ENCODE measurements at places on chromosomes 6 and 20. TPM values are rescaled to one million over a fixed set of nuclear protein-coding genes. Genes with fewer than 3 reads are reported as not detected.

SLC32A1 gene
- total RNA-seq = not detected

DNA sequence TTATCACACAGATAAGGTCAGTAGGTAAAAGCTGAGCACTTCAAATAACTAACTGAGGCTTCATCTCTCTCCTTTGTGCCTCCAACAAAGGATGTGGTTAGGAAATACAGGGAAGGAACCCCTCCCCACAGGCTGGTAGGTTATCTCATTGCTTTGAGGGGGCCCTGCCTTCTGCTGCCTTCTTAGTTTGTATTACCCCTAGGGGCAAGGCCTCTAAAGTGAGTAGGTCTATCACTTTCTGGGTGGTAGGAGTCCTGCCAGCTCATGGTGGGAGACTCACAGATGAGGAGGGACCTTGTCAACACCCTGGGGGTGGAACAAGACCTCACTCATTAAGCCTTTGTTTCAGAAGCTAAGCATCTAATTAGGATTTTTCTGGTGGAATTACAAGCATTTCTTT lies 34.6 kb downstream of the EDN1 start:
- peak; percentile 37 for DNase-seq

DNA sequence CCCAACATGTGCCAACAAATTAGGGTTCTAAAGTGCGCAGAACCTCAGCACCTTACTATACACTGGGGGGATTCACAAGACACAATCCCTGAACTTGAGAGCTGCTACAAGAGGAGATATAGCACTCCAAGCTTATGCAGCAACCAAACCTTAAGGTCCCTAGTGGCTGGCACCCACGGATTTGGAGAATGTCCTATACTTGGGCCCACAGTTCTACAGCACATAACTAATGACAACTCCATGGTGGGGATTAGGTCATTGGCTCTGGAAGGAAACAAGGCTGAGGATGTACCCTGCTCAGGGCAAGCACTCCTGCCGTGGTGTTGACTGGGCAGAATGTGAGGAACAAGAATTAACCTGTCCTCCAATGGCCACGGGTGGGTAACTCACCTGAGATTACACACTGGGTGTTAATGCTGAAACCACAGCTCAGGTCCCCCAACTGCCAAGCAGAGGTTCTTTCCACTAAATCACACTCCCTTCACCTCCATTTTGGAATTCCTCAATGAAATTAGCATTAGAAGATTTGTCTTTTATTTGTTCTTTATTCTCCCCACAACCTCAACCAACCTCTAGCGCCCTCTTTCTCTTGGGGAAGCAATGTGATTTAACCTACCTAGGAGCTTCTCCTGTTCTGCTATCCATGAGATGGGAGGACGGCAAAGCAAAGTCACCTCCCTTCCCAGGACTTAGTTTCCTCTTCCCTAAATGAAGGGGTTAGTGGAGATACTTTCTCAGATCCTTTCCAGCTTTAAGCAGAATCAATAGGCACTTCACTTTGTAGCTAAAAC lies 32.0 kb downstream of the TRERF1 start:
- no peak for DNase-seq

GRCh38 chr20:24970030-24970553 lies 21.0 kb downstream of the CST7 start:
- DNase-seq = no peak

ZNF322 gene
- 15.7 TPM for total RNA-seq

- peak; percentile 87 for DNase-seq
Observed at GRCh38 chr6:16754876-16755275, 6.4 kb downstream of the ATXN1 start.

GNMT gene
- 0.47 TPM for total RNA-seq

DNA sequence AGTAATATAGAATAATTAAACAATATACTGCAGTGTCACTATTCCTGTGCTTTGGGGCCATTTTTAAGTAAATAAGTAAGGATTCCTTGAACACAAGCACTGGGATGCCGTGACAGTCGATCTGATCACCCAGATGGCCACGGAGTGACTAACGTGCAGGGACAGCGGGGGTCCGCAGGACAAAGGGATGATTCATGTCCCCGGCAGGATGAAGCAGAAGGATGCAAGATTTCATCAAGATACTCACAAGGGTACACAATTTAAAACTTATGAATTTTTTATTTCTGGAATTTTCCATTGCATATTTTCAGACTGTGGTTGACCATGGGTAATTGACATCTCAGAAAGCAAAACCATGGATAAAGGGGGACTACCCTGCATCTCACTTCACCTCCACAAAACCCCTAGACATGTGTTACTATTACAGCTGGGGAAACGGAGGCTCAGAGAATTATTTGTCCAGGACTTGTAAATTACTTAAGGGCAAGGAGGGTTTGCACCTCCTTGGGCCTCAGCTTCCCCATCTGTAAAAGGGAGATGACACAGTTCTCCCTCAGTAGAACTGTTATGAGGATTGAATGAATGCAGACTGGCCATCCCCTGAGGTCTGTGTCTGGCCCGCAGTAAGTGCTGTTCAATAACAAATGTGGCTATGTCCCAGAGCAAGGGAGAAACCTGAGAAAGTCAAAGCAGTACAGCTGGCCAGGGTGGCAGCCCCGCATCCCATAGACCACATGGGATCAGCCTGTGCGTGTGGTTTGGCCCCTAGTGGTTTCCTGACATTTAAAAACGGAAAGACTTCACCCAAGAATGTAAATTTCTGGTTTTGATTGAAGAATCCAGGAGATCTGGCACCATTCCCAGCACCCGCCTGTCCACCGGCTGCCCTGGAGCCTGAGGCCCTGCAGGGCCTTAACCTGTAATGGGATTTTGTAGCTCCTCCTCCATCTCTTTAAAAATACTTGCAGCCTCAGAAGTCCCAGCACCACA lies 235.5 kb downstream of the BMP7 start:
- DNase-seq = peak; percentile 84

GRCh38 chr6:149855741-149856140 lies 8.4 kb downstream of the LRP11 start:
- DNase-seq = peak; percentile 47

- DNase-seq = peak; percentile 22
Observed at GRCh38 chr6:74431873-74432580, 736.0 kb downstream of the CD109 start.

HCRTR2 gene
- not detected for total RNA-seq

Measured in PC-3 (cell line).